A172 (cell line): ENCODE measurements at places on chromosomes 16 and 17. TPM values are rescaled to one million over a fixed set of nuclear protein-coding genes. Genes with fewer than 3 reads are reported as not detected.

LCAT gene
- 4.9 and 16.7 TPM in 2 replicates for total RNA-seq

- DNase-seq, result no peak
These were observed 9.1 kb downstream of the ABCC12 start for GRCh38 chr16:48146710-48147109.

DNA sequence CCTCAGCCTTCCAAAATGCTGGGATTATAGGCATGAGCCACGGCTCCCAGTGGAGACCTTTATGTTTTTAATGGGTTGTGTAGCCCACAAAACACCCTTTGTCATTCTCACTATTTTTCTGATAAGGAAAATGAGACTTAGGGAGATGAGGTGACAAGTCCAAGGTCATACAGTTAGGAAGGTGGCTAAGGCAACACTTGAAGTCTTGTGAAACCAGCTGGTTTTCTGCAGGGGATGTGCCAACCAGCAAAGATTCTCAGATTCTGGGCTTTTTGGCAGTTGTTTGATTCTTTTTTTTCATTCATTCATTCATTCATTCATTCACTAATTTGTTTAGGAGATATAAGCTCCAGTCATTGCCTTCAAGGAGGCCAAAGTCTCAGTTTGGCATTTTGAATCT lies 10.0 kb upstream of the PHOSPHO1 start:
- no peak for DNase-seq

DNA sequence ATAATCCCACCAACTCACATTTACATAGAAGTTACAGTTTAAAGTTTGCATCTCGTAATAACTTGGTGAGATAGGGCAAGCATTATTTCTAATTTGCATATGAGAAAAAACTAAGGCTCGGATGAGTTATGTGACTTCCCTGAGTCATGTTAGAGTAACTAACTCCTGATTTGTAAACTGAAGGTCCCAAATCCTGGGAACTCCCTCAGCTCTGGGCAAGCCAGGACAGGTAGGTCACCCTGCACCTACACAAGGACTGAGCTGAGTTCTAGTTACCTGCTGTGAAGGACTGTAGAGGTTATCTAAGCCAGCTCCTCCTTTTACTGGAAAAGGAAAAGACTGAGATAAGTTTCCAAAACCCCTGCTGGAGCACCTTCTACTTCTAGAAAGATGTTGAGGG lies 92.1 kb upstream of the HLF start:
- DNase-seq, result no peak

KRT28 gene
- not detected in 2 replicates for total RNA-seq

- DNase-seq, result no peak
These were observed 448.1 kb downstream of the HS3ST4 start for GRCh38 chr16:26139884-26140283.

GRCh38 chr17:34254651-34255380 lies at the start of gene CCL2:
TSS of gene CCL2 (plus strand) at chr17:34255285. CDS start at chr17:34255350, 65 bp downstream.
- DNase-seq, result peak; percentile 78

SLC4A1 gene
- not detected in 2 replicates for total RNA-seq

DNA sequence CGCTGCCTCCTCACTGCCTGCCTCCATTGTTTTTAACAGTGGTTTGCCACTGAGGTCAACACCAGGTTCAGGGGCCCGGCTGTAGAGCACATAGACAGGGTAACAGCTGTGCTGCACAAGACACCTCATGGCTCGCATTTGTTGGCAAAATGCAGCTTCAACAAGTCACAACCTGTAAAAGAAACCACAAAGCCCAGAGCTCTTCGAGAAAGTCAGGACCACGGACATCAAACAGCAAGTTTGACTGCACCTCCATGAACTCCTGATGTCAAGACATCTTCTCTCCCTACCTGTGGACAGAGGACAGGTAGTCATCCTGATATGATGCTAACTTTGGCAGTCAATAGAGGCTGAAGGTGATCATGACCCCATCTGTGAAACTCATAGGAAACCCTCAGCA lies 142.4 kb upstream of the SOX9 start:
- no peak for DNase-seq

DNA sequence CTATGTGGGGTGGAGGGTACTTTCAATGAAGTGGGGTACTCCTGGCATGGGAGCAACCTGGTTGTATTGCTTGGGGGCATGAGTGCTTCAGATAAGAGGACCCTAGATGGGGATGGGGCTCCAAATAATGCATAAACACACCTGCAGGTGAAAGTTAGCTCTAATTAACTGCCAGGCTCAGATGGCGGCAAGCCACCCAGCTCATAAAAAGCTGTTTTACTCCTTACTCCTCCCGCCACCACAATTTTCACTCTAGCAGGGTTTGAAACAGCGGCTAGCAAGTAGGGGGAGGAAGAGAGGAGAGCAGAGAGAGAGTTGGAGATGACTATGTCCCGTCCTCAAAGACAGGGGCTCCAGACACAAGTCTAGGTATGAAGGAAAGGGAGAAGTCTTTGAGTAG lies 117.7 kb upstream of the WSCD1 start:
- DNase-seq, result no peak

DNA sequence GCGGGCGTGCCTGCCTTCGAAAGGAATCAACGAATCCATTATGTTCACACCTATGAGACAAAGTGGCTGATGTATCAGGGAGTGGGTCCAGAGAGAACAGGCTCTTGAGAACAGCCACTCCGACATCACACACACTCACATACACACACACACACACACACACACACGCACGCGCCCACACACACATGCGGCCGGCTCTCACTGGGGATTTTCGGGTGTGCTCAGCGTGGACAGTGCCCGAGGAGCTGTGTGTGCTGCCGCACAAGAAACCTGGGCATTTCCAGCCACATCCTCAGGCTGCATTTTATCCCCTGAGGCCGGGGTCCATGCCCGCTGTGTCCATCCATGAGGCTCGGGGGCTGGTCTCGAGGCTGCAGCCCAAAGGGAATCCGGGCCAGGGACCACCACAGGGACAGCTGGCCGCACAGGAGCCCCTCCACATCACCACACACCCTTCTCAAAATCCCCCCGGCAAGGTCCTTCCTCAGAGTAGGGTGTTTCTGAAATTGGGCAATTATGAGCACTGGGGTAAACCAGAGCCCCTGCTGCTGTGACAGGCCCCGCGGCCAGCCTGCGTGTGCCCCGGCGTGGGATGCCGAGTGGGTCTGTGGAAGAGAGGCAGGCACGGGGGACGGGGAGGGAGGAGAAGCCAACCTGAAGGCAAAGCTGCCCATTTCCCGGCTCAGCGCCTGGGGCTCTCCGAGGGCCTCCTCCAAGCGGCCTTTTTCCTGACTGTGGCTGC lies 24.8 kb downstream of the MRM3 start:
- no peak for DNase-seq

DNA sequence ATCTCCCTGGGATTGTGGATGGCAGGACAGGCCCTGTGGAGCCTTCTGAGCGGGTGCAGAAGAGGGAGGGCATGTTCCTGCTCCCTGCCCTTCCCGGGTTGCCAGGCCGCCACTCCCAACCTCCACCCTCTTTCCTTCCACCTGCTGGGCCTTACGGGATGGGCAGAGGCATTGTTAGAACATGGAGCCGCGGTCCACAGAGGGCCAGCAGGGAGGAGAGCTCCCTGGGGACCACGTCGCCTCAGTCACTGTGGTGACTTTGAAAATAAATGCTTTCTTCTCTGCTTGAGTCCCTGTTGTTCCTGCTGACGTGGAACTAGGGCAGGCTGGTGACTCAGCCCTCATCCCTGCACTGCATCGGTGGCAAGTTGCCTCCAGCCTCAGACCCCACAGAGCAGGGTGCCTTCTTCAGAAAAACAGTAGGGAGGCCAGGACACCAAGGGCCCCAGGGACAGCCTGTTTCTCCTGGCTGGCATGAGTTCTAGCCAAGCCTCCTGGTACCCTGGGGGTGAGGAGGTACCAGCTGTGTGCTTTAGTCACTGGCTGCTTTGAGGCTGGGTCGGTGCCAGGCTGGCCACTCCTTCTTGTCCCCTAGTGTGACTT lies 224.9 kb downstream of the SEC14L1 start:
- peak; percentile 92 for DNase-seq

DNA sequence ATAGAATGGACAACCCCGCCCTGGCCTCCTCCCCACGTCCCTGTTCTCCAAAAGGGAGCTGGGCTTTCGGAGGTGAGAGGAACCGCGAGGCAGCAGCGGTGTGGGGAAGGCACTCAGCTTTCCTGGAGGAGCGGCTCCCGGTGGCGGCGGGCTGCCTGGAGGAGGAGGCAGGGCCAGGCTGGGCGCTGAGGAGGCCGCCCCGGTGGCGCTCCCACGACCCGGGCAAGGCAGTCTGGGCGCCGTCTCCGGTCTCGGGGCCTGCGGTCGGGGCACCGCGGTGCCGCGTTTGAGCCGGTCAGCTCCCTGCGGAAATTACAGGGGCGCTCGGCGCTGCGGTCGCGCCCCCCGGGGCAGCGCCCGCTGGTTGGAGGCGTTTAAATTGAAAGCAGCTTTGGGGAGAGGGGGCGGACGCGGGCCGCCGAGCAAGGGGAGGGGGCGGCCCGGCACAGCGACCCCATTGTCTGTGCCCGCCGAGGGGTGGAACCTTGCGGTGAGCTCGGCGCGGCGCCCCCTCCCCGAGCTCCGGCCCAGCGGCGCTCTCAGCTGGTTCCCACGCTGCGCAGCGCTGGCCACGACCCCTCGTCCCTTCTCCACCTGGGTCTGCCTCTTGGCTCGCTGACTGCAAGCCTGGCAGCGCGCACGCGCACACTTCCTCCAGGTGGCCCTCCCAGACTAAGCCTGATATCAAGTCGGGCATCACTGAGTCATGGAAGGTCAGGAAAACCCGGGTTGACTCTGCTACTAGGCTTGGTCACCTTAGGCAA lies 58.7 kb upstream of the DLX4 start:
- DNase-seq, result peak; percentile 91

DNA sequence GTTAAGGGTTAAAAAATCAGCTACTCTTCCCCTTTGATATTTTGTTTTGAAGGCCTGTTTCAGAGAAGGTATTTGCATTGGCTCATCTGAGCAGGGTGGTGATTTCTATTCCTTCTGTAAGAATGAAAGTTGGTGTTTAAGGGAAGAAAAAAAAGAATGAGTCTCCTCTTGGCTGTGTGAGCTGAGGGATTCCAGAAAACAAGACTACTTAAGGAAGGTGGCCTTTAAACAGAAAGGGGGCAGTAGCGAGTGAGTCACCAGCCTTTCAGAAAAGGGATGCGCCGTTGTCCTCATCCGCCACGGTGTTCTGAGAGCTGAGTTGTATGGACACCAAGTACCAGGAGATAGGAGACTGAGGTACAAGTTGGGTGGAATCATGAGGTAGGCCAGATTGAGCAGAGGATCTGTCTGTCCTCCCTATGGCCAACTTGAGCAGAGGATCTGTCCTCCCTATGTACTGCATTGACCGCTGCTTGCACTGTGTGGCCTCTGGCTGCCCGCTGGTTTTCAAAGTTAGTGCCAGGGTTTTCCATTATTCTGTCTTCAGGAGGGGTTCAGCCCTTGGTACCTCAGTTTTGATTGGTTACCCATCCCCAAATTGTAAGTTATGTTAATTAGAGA lies 8.2 kb downstream of the PRKCA start:
- no peak for DNase-seq

C16orf89 gene
- total RNA-seq, result not detected in 2 replicates

DNA sequence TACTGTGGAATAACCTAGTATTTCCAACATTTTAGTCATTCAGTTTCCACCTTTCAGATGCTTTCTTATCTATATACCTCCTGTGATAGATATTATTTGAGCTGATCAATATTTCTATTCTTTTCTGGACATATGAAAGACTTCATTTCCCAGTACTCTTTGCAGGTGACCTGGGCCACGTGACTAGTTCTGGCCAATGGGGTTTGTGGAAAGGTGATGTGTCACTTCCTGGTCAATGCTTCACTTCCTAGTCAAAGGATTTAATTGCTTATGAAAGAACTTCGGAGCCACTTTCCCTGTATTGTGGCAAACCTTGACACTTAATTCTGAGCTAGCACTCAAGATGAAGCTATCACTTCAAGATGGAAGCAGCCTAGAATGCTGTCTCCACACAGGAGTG lies 248.9 kb upstream of the FOXF1 start:
- DNase-seq, result peak; percentile 82

C17orf50 gene
- not detected in 2 replicates for total RNA-seq

GRCh38 chr16:79848719-79849118 lies 248.2 kb upstream of the MAF start:
- no peak for DNase-seq

- peak; percentile 99 for DNase-seq
These were observed 75.3 kb upstream of the TBC1D3K start for GRCh38 chr17:37848690-37849616.

GRCh38 chr17:56521414-56522141 lies 71.9 kb upstream of the NOG start:
- DNase-seq, result no peak

LITAFD gene
- total RNA-seq, result not detected in 2 replicates

GRCh38 chr17:7437950-7438614 lies 1.2 kb upstream of the FGF11 start:
- no peak for DNase-seq

MT4 gene
- total RNA-seq, result not detected in 2 replicates

GRCh38 chr17:44385287-44386181 lies 3.9 kb downstream of the ITGA2B start:
- DNase-seq, result peak; percentile 32

CRYBA1 gene
- total RNA-seq, result not detected in 2 replicates

DNA sequence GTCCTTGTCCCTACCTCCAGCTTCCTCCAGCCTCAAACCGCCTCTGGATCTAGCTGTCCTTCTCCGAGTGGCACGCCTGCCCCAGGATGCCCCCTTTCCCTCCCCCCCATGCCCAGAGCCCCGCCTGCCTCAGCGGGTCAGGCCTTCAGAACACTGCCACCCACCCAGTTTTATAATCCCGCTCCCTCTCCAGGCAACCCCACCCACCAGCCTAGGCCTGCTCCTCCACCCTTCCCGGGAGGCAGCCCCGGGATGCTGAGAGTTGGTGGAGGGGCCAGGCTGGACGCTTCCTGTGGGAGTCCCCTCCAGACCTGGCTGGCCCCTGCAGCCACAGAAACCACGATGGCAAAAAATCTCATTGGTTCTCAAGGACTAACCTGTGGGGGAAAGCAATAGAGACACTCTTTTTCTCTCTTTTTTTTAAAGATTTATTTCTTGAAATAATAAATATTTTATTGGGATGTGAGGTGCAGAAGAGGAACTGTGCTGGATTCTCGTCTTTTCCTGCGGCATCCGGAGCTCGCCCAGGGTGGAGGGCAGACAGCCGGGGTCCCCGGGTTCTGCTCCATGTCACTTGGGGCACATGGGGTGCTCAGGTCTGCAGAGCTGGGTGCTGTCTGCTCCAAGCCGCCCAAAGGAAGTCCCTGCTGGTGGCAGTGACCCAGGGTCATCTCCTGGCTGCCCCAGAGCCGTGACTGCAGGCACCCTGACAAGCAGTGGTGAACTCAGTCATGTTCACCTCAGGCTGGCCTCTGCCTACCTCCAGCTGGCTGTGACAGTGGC lies 81.9 kb downstream of the MGAT5B start:
- DNase-seq, result no peak

GRCh38 chr17:40735016-40735415 lies 20.1 kb downstream of the KRT25 start:
- no peak for DNase-seq

ZFHX3 gene
- 2.4 and 2.5 TPM in 2 replicates for total RNA-seq

CYBA gene
- total RNA-seq, result 0.19 TPM in 1 of 2 replicates, not detected in the other

SAMD14 gene
- 0.50 and 0.62 TPM in 2 replicates for total RNA-seq

DNA sequence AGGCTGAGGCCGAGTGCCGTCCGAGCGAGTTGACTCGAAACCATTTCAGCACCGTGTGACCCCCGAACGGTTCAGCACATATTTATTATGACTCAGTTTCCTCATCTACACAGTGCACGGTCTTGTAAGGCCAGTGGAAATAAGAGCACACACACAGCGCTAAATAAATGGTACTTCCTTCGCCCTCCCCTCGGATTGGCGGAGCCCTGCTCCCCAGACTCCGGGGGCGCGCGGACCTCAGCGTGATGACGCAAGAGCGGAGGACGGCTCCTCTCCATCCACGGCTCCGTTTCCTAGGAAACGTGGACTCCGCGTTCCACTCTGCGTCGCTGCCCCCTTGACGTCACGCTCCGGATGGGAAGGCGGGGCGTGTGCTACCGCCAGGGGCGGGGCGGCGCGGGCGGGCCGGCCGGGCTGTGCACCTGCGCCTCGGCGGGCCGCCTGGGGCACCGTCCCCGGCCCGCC lies at the start of gene PARD6A:
TSS of gene PARD6A (plus strand) at position 397 of the 465 bp plus-strand sequence. CDS start 79 bp downstream, outside the sequence.
- peak; percentile 91 for DNase-seq
